Effector memory CD4-positive, alpha-beta T cell (primary cell): ENCODE measurements at places on chromosomes 3 and 15.

DNA sequence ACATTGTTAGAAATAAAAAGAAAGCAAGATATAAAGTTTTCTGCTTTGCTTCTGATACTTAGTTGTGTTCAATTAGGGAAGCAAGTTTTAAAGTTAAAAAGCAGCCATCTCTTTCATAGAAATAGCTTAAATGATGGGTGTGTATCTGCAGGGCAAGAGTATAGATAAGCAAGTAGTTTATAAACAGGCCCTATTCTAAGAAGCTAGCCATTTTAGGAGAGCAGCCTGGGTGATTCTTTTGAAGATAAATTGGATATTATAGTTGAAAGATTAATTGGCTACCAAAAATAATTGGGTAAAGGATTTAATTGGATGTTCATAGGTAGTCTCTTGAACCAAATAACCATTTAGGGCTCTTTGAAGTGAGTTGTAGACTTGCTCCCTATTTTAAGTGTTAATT, 5.6 kb downstream of the EIF3J start:
- DNase-seq = no peak

DNA sequence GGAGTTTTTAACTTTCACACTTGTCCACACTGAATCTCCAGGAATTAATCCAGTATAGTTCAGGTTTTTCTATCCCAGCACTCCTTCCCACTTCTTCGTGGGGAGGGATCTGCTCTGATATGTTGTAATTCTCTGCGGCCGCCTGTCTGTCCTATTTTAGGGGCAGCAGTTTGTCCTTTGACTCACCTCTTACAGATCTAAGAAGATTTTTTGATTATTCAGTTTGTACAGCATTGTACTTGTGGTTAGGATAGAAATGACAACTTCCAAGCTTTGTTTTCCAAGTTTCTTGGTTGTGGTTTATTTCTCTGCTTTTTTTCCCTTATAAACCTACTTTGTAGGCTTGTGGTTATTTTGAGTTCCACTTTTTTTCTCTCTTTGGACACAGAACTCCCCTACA, 601.7 kb downstream of the SI start:
- DNase-seq = no peak

GRCh38 chr3:194142156-194142910, 6.4 kb downstream of the HES1 start:
- DNase-seq = no peak

- no peak for DNase-seq
These were observed 85.9 kb upstream of the KLHL25 start for GRCh38 chr15:85880501-85881190.

GRCh38 chr3:143362115-143362991, 242.8 kb downstream of the CHST2 start:
- DNase-seq = no peak

DNA sequence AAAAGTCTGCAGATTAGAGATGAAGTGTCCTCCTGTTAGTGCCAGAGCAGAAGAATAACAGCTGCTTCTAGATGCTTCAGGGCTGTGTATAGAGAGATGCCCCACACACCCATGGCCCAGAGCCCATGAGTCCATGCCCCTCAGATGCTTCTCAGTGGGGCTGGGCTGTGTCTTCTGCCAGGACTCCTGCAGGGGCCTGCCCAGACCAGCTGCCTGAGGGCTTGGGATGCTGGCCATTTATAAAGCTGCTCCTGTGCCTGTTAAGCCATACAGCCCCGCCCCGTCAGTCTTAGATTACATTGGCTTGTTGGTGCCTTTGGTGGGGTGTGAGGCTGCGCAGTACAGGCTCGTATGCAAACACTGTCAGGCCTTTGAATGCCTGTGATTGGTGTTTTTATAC, 318.0 kb upstream of the CTDSPL start:
- DNase-seq = no peak

DNA sequence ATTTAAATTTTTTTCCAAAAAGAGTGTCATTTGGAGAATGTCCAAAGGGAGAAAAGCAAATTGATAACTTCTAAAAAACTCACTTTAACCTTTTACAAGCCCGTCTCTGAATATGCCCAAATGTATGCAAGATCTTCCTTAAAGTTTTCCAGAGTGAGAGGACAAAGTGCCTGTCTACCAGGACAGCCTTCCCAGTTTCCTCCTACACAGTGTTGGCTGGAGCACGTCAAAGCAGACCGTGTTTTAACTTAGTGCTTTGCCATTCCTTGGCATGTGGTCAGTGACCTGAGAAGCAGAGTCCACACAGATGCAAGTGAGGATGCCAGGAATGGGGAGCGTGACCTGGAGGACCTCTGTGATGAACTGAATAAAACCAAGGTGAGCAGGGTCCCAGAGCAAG, 245.7 kb downstream of the FAM43A start:
- DNase-seq = no peak

- DNase-seq = no peak
These were observed 29.3 kb upstream of the GALNT15 start for GRCh38 chr3:16145176-16145575.

GRCh38 chr15:45378149-45378912, at the start of gene GATM:
TSS of gene GATM (minus strand) at chr15:45378544. CDS start at chr15:45378453, 91 bp downstream.
- no peak for DNase-seq

DNA sequence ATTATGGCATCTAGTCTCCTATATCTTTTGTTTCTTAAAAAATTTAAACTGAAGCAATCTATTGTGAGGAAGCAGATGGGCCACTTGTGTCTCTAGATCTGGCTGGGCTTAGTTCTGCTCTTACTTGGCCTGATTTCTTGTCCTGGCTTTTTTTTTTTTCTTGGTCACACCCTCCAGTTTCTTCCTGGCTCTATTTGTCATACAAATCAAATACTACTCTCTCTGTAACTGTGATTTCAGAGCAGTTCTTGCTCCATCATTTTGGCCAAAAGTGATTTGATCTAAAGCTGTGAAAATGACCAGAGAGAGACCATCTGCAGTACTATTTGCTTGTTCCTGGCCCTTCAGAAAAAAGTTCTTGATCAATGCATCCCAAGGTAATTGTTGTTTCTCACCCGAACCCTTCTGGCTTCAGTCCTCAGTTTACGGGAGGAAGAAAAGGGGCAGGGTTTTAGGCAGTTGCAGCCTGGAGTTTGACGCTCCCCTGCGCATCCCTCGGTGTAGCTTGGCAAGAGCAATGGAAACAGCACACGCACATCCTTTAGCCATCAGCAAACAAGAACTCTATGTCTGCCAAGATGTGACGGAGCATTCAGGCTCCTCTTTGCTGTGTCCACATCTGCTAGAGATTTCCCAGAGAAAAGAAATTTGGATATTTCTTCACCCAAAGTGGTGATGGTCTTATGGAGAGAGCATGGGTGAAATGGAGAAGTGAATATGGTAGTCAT, 31.6 kb downstream of the CHST2 start:
- DNase-seq = no peak

DNA sequence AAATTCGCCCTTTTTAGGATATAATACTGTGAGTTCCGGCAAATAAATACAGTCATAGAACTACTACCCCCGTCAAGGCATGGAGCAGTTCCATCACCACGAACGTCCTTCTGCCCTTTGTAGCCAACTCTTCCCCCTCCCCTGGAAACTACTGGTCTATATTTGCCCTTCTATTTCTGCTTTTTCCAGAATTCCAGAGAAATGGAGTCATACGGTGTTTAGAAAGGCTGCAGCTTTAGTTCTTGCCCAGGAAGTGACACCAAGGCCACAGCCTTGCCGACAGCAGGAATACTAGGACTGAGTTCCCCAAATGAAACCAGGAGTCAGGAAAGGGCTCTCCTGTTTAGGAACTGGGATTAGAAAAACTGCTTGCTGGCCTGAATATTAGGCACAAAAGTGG, 291.2 kb downstream of the FAM43A start:
- DNase-seq = no peak

- no peak for DNase-seq
These were observed 180.2 kb upstream of the CBLB start for GRCh38 chr3:106048946-106049481.

- no peak for DNase-seq
These were observed 259.9 kb downstream of the OPA1 start for GRCh38 chr3:193852901-193853300.

DNA sequence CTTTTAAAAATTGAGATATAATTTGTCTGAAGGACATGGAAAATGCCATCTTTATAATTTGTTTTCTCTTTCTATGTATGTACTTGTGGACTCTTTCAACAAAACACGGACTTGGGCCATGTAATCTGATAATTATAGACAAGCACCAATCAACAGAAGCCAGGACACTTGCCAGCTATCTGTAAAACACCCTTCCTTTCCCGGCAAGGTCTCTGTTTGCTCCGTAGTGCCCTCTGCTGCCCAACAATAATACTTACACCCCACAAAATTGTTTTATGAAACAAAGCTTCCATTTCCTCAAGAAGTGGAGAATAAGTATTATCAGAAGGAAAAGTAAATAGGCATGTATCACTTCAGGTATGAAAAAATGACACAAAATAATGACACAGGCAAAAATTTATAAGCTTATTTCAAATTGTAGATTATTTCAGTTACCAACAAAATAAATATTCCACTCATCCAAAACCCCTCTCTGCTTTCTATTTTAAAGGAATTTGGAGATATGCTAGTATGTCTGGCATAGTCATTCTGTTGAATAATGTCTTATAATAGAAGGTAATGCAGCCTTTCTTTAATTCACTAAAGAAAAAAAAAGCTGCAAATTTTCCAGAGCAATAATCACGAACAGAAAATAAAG, 32.8 kb downstream of the MYH15 start:
- peak; percentile 5 for DNase-seq

DNA sequence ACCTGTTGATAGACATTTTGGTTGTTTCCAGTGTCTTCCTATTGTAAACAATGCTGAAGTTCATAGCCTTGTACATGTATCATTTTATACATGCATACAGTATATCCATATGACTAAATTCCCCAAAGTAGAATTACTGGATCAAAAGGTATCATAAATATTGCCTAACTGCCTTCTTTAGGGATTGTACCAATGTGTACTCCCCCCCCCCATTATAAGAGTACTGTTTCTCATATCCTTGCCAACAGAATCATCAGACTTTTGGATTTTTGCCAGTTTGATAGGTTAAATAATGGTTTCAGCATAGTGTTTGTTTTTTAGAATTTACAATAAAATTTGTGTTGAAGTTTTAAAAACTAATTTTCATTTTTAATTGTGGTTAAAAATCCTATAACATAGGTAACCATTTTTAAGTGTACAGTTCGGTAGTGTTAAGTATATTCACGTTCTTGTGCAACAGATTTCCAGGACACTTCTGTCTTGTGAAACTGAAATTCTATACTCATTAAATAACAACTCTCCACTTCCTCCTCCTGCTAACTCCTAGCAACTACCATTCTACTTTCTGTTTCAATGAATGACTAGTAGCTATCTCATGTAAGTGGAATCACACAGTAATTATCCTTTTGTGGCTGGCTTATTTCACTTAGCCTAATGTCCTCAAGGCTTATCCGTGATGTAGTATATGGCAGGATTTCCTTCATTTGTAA, 30.8 kb upstream of the MAP3K13 start:
- no peak for DNase-seq

DNA sequence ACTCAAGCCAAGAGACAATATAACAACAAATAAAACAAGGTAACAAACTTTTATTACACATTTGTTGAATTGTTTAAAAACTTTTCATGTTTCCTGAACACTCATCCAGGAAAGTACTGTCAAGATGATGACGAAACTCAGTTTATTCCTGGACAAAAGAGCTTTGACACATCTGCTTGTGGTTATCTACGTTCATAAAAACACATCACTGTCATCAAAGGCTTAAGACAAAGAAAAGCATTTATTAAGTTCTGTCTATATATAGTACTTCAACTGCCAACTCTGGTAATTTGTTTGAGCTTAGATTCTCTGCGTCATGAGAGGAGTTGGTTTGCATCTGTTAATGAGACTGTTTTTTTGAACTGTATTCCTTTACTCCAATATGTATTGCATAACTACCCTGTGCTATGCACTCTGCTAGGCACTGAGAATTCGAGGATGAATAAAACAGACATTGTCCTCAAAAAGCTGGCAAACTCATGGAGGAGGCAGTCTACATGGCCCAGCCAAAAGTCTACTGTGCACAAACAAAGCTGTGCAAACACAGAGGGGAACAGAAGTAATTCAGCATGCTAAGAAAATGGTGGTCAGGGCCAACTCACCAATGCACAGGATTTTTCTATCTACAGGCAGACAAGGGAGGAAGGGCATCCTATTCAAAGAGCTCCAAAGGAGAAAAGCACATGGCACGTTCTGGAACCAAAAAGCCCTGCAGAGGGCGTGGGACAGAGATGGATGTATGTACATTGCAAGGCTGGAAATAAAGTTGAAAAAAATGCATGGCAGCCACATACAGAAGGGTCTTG, 21.5 kb downstream of the PLD1 start:
- no peak for DNase-seq
